T-helper 17 cell (primary cell): ENCODE measurements at places on chromosomes 12 and 14. TPM values are rescaled to one million over a fixed set of nuclear protein-coding genes. Genes with fewer than 3 reads are reported as not detected.

FAM186B gene
- 0.39 TPM for total RNA-seq

PPFIBP1 gene
- total RNA-seq = 2.1 TPM

VPS29 gene
- total RNA-seq = 96.3 TPM

KRT6B gene
- total RNA-seq = not detected

MGP gene
- total RNA-seq = not detected

RDH16 gene
- total RNA-seq = 0.40 TPM

PPP1R1A gene
- total RNA-seq = not detected

ACSM4 gene
- total RNA-seq = not detected

NFATC4 gene
- total RNA-seq = not detected

TCL1B gene
- not detected for total RNA-seq

BCL11B gene
- total RNA-seq = 174 TPM

RIMKLB gene
- total RNA-seq = 15.2 TPM

TMEM229B gene
- 15.2 TPM for total RNA-seq

CHPT1 gene
- total RNA-seq = 6.2 TPM

NUP37 gene
- total RNA-seq = 12.5 TPM

P2RX7 gene
- 6.3 TPM for total RNA-seq

IGF1 gene
- total RNA-seq = not detected

RILPL1 gene
- 3.4 TPM for total RNA-seq

TPPP2 gene
- not detected for total RNA-seq

LYZ gene
- 134 TPM for total RNA-seq

LALBA gene
- total RNA-seq = not detected

C12orf50 gene
- total RNA-seq = not detected

BCAT1 gene
- 1.1 TPM for total RNA-seq

IFI27 gene
- 1.0 TPM for total RNA-seq

LUM gene
- total RNA-seq = not detected

FAIM2 gene
- total RNA-seq = 0.68 TPM
